ENCODE measurements at places on chromosomes 12 and 14. TPM values are rescaled to one million over a fixed set of nuclear protein-coding genes. Genes with fewer than 3 reads are reported as not detected.

NPC2 gene
- 166 TPM for total RNA-seq

MGAT4C gene
- 3.2 TPM for total RNA-seq

SRSF5 gene
- total RNA-seq = 593 TPM

TMEM179 gene
- total RNA-seq = 24.7 TPM

TAS2R9 gene
- total RNA-seq = not detected
